ENCODE measurements at places on chromosomes 2 and 18.

DNA sequence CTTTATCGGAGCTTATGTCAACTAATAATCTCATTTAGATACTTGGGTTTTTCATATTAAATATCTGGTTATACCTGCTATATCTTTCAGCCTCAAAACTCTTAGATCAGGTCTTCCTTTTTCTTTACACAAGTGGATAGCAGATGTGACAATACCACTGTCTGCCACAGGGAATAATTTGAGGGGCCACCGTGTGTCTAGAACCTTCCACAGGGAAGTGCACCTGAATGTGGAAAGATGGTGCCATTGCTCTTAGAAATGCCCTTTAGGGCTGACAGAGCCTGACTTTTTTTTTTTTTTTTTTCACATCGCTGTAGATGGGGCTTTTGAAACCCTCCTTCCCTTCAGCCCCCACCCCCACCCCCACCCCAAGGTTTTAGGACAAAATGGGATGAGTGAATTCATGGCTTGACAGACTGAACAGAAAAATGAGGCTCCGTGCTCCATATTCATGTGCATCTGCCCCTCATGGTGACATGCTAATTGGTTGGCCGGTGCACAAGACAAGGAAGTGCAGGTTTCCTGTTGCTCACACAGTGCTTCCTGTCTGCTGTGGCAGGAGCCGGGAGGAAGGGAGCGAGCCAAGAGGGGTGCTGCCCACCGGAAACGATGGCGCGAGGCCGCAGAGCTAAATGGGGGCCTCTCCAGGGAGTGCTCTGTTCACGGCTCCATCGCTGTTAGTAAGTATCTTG is 246.0 kb downstream of the LDLRAD4 start:
- peak; percentile 69 for DNase-seq

DNA sequence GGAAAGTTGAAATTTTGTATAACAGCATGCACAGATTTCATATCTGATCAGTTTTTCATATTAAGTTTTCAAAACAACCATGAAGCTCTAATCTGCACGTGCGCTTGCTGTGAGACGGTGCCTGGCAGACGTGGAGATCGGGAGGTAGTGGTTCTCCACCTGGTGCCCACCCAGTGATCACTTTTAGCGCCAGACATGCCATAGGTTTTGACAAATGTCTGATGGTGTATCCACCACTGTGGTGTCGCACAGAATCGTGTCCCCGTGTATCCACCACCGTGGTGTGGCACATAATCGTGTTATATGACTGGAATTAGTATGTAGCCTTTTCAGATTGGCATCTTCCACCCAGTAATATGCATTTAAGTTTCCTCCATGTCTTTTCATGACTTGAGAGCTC is 40.9 kb upstream of the KCNG2 start:
- DNase-seq, result no peak

GRCh38 chr2:202870431-202871299 is 901 bp downstream of the ICA1L start:
- DNase-seq, result peak; percentile 70

- DNase-seq, result no peak
Measured at GRCh38 chr2:44077942-44078511, 82.2 kb upstream of the LRPPRC start.

DNA sequence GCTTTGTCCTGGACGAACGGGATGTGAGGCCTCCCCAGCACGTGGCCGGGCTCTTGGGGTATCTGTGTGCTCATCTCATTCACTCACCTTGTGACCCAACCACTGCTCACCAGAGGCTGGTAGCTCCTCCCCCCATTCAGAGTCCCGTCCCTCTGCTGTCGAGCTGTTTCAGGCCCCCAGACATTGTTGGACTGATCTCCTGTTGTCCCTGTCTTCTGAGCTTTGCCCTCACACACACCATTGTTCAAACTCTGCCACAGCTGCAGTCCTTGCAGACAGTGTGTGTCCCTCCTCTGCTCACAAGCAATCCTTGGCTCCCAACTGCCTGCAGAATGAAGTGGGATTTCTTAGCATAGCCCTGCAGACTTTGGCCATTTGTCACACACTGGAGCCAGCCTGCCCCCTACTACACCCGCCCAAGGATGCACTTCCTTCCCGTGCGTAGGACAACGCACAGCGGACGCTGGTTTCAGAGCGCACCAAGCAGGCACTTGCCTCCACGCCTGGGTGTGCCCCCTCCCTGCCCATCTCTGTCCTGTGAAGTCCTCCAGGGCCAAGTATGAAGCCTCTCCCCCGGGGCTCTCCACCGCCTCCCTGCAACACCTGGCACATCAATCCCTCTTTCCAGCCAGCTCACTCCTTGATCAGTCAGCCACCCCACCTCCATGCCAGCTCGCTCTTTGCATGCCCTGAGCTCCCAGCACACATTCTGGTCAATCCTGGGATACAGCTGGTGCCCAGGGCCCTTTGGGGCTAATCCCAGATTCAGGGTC is 16.5 kb upstream of the PRLH start:
- DNase-seq, result no peak

GRCh38 chr2:234422273-234422732 is 74.6 kb downstream of the ARL4C start:
- no peak for DNase-seq

DNA sequence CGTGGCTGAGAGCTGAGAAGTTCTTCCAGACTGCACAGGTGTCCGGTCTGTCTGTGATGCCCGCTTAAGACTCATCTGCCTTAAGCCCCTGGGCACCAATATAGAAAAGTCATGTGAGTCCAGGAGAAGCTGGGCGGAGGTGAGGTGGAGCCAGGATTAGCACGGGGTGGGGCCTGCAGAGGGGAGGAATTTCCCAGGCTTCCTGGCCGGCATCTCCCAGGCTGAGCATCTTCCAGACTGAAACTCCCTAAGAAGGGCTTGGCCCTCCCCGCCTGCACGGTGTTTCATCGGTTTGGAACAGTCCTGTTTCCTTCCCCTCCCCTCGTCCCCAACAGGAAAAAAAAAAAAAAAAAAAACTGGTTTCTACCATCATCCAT is 270.3 kb downstream of the ATAD2B start:
- no peak for DNase-seq

DNA sequence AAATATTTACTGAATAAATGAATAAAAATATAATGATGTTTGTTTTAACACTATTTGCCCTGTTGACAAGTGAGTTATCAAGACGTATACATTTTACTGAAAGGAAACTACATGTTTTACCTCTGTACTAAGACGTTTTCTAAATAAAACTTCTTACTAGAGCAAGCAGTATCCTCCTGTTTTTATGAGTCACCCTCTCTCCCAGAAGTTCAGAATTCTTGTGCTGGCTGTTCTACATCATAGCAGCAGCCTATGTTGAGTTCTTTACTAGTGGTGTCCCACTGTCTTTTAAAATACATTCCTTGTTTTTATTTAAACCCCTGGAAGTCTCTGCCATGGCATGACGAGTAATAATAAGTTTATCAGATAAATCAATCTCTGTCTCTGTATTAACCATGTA is 297.4 kb downstream of the CALCRL start:
- no peak for DNase-seq

- DNase-seq, result no peak
Measured at GRCh38 chr2:177315364-177315763, 50.8 kb upstream of the NFE2L2 start.

GRCh38 chr18:39494211-39494896 is 1928.8 kb upstream of the CELF4 start:
- DNase-seq, result no peak

DNA sequence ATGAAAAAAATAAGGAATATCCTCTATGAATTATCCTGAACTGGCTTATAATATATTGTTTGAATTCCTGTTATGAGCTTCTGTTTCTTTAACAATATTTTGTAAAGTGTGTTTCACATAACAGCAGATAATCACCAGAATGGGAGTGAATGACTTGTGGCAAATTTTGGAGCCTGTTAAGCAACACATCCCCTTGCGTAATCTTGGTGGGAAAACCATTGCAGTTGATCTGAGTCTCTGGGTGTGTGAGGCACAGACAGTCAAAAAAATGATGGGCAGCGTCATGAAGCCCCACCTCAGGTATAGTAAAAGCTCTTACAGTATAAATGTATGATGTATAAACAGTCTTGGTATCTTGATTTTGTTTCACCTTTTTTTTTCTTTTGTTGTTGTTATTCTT is 5.9 kb downstream of the GEN1 start:
- no peak for DNase-seq

DNA sequence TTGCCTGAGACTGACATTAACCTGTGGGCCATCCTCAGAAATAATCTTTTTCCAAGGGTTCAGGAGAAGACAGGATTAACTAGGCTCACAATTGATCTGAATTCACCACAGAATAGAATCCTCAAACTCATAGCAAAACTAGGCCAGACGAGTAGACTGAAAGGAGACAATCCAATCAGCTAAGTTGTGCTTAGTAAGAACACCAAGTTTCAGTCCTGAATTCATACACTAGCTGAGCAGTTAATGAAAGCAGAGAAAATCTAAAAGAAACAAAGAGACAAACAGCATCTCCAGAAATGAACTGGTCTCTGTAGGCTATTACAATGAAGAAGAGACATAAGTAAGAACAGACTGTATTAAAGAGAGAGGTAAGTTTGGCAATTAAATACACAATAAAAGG is 89.5 kb downstream of the GORASP2 start:
- peak; percentile 43 for DNase-seq

DNA sequence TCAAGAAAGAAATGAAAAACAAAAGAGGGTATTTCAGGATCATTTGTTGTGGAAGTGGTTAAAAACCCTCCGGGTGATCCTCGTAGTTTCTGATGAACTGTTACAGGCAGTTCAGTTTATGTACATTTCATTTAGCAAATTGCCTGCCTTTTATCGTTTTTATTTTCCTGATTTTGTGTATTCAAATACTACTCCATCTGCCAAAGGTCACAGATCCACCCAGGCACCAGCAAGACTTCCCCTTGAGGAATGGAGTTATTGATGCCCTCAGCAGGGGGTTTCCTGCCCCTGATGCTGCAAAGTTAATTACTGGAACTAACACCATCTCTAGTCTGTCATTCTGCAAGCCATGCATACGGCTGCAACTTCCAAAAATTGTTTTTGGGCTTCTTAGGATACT is 641.9 kb downstream of the SLC4A3 start:
- no peak for DNase-seq

- DNase-seq, result no peak
Measured at GRCh38 chr2:23554054-23554697, 169.2 kb downstream of the KLHL29 start.

GRCh38 chr2:10768063-10768507 is 44.5 kb downstream of the PDIA6 start:
- DNase-seq, result no peak

GRCh38 chr2:84038866-84039265 is 420.2 kb downstream of the SUCLG1 start:
- no peak for DNase-seq

GRCh38 chr2:177599139-177599688 is 206.6 kb downstream of the AGPS start:
- no peak for DNase-seq

- no peak for DNase-seq
Measured at GRCh38 chr2:66441581-66442320, 6.8 kb downstream of the MEIS1 start.

- DNase-seq, result no peak
Measured at GRCh38 chr2:54434229-54434628, 21.9 kb upstream of the SPTBN1 start.

DNA sequence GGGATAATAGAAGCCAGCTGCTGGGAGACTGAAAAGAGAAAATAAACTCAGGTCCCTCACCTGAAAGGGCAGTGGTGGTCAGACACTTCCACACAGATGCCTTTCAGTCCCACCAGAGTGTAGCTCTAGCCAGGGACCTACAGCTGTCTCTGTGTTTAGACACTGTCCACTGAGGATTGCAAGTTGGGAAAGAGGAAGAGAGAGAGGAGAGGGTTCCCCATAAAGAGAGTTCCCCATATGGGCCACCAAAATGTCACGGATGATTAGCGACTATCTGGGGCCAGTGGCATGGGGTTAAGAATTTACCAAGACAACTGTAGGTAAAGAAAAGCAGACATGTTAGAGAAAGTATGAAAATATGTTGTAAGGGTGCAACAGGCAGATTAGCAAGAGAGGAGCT is 36.7 kb upstream of the SKA1 start:
- DNase-seq, result no peak

GRCh38 chr2:21317131-21317530 is 193.4 kb downstream of the TDRD15 start:
- no peak for DNase-seq

DNA sequence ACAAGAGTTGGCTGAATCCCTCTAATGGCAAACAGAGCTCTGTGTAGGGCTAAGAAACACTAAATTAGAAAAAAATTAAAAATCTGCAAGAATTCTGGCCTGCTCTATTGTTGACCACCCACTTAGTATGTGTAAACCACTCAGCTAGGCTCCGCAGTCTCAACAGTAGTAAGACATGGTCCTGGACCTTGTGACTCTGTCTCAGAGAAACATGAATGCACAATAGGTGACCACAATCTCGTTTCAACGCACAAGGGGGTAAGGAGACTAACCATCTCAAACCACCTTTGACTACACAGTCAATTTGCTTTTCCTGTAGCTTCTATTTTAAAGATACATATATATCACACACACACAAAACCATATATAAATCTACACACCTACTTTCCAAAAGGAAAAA is 16.5 kb downstream of the SEPTIN10 start:
- no peak for DNase-seq

GRCh38 chr2:127101756-127102477 is 5.0 kb downstream of the BIN1 start:
- DNase-seq, result no peak

GRCh38 chr2:203492965-203493364 is 42.1 kb downstream of the RAPH1 start:
- no peak for DNase-seq

GRCh38 chr2:111225856-111226255 is 105.1 kb downstream of the BCL2L11 start:
- no peak for DNase-seq

GRCh38 chr2:10204326-10205161 is 82.0 kb downstream of the RRM2 start:
- DNase-seq, result no peak

GRCh38 chr2:231960810-231961348 is 634 bp upstream of the DIS3L2 start:
- DNase-seq, result no peak

- DNase-seq, result no peak
Measured at GRCh38 chr2:182698671-182699070, 17.4 kb upstream of the DNAJC10 start.

- DNase-seq, result no peak
Measured at GRCh38 chr2:230684270-230685168, 28.1 kb upstream of the CAB39 start.

- DNase-seq, result no peak
Measured at GRCh38 chr18:27567434-27567833, 382.3 kb upstream of the CHST9 start.

Data from GM06990 (cell line).